Pons (tissue), 1 donor: ENCODE measurements at places on chromosomes 2 and 18.

DNA sequence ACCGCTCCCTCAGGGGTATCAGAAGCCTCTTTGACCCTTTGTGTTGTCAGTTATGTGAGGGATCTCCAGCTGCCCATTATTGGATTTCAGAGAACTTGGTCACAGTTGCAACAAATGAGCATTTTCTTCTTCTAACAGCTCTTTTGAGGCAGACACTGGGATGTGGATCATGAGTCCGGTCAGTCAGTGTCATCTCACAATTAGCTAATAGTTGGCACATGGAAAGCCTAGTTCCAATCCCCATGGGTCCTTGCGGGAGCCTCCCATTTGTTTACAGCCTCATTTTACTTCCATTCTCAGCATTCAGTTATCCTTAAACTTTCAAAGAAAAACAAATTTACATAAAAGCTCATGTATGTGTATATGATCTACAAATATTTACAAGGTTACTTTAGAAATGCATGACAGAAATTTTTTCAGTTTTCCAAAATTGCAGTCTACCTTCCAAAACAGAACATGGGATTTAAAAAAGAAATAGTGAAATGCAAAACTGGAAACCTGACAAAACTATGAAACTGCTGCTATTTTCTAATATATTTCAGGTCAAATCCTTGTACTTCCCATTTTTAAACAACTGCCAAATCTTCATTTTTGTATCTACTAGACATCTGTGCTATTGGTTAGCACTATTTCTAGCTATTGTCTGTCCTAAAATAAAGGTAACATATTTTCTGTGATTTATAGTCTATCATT is 547.1 kb upstream of the ZEB2 start:
- peak; percentile 97 for DNase-seq

GRCh38 chr2:213678437-213679218 is 394.4 kb downstream of the SPAG16 start:
- no peak for DNase-seq

DNA sequence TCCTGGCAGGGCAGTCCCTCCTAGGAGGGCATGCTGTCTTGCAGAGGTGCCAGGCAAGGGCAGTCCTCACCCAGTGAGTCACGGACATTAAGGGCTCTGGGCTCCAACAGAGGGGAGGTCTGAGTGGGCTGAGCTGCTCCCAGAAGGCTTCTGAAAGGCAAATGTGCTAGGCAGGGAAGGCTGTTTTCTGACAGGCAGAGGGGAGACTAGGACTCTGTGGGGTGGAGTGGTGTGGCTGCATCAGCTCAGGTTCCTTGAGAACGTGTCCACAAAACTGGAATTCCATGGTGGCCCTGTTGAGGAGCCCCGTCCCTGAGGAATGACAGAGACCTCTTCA is 283.5 kb downstream of the MYCN start:
- no peak for DNase-seq

DNA sequence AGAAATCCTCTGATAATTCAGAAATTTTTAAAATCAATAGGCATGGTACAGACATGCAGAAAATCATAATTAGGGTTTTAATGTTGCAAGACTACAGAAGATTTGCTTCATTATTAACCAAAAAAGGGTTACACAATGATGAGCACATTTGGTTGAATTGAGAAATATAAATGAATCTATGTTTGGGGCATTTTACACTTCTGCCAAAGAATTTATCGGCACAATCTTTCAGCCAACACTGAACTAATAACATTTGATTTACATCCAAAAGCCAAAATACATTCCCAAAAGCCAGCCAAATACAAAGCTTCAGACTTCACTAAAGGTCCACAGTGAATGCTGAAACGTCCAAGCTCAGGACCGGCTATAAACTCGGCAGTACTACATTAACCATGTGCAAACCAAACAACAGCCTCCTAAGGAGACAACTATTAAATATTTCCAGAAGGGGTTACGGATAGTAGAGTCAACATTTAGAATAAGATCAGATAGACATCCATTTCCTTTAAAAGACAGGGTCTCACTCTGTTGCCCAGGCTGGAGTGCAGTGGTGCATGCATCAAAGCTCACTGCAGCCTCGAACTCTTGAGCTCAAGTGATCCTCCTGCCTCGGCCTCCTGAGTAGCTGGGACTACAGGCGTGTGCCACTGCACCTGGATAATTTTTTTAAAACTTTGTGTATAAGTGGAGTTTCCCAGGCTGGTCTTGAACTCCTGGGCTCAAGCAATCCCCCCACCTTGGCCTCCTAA is 29.4 kb downstream of the SPRED2 start:
- no peak for DNase-seq

- DNase-seq: no peak
Observed at GRCh38 chr2:2879781-2880180, 497.8 kb downstream of the EIPR1 start.

DNA sequence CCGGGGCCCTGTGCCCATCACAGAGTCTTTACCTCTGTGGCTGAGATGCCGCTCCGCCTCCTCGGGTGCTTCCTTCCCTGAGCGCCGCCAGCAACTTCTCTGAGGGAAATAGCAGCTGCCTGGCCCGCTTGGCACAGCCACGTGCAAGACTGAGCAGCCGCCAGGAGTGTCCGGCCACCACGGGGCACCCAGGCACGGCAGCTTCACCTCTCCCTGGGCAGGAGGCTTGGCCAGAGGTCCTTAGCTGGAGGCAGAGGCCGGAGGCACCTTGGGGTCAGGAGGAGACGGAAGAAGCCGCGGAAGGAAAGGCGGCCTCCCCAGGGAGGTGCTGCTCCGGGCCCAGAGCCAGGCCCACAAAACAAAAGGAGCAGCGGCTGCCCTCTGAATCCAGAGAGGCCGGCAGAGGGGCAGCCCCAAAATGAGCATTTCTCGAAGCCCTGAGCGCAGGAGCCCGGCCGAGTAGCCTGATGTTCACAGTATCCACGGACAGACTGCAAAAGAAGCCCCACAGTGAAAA is 6.0 kb upstream of the LIMS2 start:
- no peak for DNase-seq

- DNase-seq: no peak
Observed at GRCh38 chr2:148999451-148999921, 39.0 kb upstream of the LYPD6B start.

- DNase-seq: no peak
Observed at GRCh38 chr18:5481621-5482020, 62.2 kb downstream of the EPB41L3 start.

DNA sequence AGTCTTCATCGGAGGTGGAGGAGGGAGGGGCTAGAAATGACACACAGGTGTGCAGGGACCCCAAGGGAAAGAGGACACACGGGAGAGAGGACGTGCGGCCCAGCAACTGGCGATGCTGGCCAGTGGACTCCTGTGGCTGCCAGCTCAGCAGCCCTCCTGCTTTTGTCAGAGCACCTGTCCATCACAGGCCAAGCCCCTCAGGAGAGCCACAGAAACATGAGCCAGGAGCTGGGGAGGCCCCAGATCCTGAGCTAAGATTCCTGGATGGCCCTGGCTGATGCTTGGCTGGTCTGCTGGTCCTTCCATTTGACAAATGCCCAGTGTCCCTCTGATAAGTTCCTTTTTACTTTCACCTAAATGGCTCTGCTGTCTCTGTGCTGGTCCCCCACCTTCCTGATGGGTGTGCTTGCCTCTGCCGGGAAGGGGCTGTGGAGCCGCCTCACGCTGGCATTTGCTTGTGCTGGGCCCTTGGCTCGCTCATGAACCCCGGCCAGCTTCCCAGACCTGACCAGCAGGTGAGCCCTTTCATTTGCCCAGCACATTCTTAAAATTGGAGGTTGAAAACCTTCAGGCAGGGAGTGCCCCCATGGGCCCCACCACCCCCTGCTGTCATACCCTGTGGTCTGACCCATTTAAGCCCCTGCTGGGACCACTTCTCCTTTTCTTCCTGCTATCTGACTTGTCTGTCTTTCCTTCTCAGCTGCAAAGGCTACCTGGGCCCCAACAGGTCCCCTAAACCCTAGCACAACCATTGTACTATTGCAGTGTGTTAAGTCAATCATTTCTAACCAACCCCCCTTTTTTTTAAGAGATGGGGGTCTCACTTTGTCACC is 37.3 kb downstream of the CYP27C1 start:
- no peak for DNase-seq

- no peak for DNase-seq
Observed at GRCh38 chr2:5164776-5165525, 527.2 kb upstream of the SOX11 start.

DNA sequence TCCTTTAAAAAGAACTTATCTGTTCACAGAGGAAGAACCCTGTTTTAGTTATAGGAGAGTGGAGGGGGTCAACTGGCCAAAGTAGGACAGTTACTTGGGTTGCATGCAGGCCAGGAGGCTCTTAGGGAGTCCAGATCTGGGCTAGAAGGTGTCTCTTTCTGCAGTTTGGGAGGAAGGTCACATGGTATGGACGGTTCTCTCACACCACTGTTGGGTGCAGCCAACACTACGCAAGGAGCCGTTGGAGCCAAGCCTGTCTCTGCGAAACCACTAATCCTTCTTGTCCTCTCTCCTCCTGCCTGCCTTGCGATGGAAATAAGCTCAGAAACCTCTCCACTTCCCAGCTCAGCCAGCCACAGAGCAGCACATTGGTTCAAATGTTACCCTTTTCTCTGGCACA is 105.9 kb upstream of the TGFA start:
- no peak for DNase-seq

DNA sequence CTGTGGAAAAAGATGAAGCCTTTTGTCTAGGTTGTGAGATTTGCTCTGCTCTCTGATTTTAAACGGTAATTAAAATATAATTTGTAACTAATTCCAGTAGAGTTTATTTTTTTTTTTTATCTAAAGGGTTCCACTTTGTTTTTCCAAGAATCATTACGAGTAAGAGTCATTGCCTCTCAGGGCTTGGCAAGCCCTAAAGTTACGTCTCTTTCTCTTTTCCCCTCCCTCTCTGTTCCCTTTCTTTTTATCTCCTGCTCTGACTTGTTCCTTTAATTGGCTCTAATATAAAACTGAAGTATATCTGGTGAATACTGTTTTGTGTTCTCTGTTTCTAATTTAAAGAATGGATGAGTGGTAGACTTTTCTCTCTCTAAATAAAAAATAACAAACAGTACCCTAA is 75.8 kb downstream of the CALCRL start:
- DNase-seq: peak; percentile 7

GRCh38 chr2:151027151-151027550 is 234.5 kb downstream of the RBM43 start:
- no peak for DNase-seq
